Left colon (tissue), 2 donors: ENCODE measurements at places on chromosomes 6 and 20. TPM values are rescaled to one million over a fixed set of nuclear protein-coding genes. Genes with fewer than 3 reads are reported as not detected.

Gene WFDC2
- 108 TPM for total RNA-seq

Gene THBS2
- 5.0 TPM for total RNA-seq

Gene TFAP2A
- total RNA-seq = 0.20 TPM

Gene UBD
- total RNA-seq = 2.3 TPM

Gene KHDC3L
- total RNA-seq = not detected

Gene DNPH1
- total RNA-seq = 67.3 TPM

Gene ANKEF1
- 6.3 TPM for total RNA-seq

Gene GSTA2
- not detected for total RNA-seq

Gene BPIFB2
- not detected for total RNA-seq

Gene KCNK5
- 44.8 TPM for total RNA-seq

Gene TMEM244
- not detected for total RNA-seq

Gene TMEM181
- total RNA-seq = 46.7 TPM

Gene CBLN4
- 0.20 TPM for total RNA-seq

Gene PTGIS
- total RNA-seq = 4.5 TPM

Gene CNR1
- total RNA-seq = 1.1 TPM

Gene TCP1
- 165 TPM for total RNA-seq

Gene SLC32A1
- 0.09 TPM for total RNA-seq

Gene RPS6KA2
- 11.5 TPM for total RNA-seq

Gene FOXC1
- 1.5 TPM for total RNA-seq

Gene FAM217A
- total RNA-seq = not detected

Gene PERP
- total RNA-seq = 64.3 TPM

Gene AVP
- not detected for total RNA-seq

Gene VNN1
- 3.2 TPM for total RNA-seq

Gene TREM1
- not detected for total RNA-seq

Gene OR2J3
- not detected for total RNA-seq

Gene MYLK2
- total RNA-seq = 0.08 TPM

Gene CD40
- total RNA-seq = 6.0 TPM
